ENCODE measurements at places on chromosomes 11 and 22.

- no peak for DNase-seq
Measured at GRCh38 chr11:48169717-48170116, 46.9 kb upstream of the OR4B1 start.

DNA sequence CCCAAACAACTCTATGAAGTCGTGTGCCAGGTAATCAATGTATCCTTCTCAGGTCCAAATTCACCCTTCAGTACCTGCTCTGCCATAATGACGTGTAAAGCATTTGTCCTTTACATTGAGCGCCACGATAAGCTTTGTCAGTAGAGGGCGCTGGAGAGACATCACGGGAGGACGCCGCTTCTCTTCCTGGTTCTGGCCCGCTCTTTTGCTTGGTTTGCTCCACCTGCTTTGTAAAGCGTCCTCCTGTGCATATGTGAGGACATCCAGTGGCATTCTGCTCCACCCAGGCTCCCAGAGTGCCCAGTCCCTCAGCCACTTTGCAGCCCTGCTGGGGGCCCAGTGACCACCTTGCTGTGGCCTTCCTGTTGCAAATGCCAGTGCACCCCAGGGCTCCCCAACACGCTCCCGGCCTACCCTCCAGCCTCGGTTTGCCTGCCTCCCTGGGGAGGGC lies 61.1 kb downstream of the WT1 start:
- DNase-seq, result no peak

GRCh38 chr11:17452668-17453067 lies 24.0 kb downstream of the ABCC8 start:
- DNase-seq, result no peak

DNA sequence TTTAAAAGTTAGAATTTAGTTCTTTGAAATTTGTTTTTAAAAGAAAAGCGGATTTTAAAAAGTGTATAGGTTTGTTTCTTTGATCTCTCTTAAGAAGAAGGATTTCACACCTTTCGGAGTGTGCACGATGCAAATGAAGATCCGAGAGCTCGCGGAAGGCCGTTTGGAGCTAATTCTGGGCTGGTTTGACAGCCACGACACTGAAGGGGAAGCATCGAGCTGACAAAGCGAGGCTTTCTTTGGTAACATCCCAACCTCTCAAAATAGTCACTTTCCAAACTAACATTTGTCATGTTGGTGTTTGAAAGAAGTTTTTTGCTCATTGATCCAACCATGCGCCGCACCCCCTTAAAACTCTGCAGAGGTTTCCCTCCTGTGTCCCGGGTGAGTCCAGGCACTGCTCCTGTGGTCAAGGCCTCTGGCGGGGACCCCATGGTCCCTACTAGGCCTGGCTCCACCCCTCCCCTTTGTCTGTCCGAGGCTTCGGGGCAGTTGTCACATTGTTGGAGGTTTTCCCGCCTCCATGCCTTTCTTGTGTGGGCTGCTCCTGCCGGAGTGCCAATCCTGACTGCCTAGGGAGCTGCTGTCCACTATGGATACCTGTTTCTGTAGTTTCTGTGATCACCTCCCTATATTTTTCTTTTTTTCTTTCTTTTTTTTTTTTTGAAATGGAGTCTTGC lies 39.7 kb downstream of the MPPED1 start:
- no peak for DNase-seq

- no peak for DNase-seq
Measured at GRCh38 chr22:21939461-21939913, 13.2 kb downstream of the PPM1F start.

DNA sequence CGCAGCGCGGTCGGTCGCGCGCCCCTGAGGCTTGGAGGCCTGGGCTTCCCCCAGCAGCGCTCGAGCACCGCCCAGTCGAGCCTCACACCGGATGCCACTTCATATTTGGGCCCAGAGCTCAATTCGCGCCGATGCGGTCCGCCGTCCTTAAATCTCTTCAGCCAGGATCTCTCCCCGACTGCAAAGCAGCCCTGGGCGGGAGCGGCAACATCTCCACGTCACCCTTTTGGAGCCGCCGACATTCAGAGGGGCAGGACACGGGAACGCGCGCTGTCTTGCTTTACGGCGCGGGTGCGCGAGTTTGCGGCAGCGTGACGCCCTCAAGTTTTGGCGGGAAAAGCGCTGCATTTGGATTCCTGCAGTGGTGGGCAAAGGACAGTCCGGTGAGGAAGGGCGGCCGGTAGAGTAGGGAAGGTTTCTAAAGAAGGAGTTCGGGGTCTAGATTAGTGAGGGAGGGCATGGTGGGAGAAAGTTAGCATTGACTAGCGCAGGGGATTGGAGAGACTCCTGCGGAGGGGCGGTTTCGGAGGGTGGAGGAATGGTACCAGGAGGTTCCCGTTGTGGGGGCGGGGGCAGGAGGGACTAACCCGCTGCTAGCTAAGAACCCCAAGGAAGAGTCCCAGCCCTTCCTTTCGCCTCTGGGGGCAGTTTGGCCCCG lies 796 bp downstream of the CHEK1 start:
- peak; percentile 91 for DNase-seq

GRCh38 chr11:62020661-62021060 lies 53.2 kb upstream of the FTH1 start:
- no peak for DNase-seq

DNA sequence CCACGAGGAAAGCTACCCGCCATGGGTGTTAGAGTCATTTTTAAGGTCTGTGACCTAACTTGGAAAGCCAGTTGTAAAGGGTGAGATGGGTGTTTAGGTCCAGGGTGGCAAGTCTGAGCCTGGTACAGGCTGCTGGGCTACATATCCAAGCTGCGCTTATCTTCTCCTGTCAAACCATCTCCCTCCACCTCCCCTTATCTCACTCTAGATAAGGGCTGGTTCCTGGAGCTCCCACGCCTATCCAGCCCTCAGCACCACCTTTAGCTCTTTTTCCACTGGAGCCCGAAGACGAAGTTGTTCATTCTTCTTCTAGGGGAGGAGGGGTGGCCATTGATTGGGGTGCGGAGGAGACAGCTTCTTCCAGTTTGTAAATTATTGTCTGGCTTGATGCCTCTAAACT lies 48.5 kb downstream of the MICAL2 start:
- no peak for DNase-seq

GRCh38 chr22:23180301-23180892 lies at the start of gene BCR:
TSS of gene BCR (plus strand) at chr22:23180509. CDS start at chr22:23180961, 452 bp downstream.
- DNase-seq, result peak; percentile 3

DNA sequence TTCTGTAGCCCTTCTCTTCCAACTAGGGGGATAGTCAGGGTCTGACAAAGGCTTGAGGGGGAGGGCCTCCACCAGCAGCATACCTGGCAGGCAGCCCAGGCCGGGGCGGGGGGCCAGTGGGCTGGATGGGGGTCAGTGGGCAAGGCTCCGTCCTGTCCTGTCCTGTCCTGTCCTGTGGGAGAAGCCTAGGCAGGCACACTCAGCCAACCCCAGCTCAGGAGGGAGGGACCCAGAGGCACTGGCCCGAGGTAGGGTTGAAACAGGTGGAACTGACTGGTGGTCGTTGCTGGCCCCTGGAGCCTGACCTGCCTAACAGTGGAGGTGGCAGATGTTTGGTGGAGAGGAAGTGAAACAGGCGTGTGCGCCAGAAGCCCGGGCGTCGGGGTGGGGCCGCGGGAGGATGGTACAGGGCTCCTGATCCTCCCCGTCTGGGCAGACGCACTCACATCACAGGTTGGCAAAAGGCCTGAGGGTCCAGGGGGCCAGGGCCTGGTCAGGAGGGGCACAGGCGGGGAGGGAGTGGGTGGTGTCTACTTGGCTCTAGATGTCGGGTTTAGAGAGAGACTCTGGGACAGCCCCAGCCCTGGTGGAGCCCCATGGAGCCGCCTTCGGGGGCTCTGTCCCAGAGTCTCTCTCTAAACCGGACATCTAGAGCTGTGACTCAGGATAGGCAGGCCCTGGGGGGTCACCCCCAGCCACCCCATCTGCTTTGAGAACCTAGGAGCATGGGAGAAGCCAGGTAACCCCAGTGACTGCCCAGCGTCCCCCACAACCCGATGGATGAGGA lies 32.5 kb upstream of the GRAMD4 start:
- peak; percentile 9 for DNase-seq

DNA sequence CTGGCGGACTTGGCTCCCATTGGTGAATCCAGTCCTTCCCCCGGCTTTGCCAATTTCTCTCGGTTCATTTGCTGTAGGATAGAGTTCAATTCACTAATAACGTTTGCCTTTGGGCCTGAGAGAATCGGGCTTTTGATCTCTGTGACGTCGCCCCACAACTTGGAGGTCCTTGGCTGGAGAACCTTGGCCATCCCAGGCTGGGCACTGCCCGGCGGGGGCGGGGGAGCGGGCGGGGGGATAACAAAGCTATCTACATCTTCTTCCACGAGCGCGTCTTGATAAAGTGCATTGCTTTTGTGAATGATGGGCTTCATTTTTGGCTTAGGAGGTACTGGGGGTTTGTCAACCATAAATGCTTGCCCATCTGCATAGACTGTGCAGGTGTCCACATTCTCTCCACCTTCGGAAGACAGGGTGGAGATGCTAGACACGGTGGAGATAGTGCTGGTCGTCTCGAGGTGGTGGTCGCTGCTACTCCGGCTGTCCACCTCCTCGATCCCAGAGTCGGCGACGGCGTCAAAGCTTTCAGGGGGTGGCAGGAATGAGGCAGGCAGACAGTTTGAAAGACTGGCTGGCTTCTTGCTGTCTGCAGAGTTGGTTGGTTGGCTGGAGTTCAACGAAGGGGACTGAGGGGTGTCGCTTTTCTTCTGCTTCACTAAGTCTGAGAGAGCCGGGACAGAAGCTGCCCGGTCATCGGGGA lies 87.1 kb downstream of the CTTN start:
- DNase-seq, result no peak

GRCh38 chr11:79304599-79305212 lies 136.1 kb downstream of the TENM4 start:
- DNase-seq, result no peak

DNA sequence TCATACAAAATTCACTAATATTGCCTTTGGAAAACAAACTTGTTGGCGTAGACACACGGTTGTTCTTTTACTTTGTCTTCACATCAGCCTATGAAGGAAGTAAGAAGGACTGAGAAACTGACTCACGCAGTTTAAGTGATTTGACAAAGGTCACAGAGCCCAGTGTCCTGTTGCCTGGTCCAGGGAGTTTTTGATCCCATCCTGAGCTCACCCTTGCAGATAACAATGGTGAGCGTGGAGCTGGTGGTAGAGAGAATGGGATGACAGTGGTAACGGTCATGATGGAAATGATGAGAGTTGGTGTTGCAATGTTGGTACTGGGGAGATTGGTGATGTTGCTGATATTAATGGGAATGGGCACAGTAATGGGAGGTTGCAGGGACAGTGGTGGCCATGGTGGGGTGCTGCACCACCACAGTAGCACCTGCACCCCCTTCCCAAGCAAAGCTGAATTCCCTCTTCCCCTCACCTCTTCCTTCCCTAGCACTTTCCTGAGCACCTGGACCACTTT lies 22.0 kb downstream of the CREB3L1 start:
- DNase-seq, result no peak

DNA sequence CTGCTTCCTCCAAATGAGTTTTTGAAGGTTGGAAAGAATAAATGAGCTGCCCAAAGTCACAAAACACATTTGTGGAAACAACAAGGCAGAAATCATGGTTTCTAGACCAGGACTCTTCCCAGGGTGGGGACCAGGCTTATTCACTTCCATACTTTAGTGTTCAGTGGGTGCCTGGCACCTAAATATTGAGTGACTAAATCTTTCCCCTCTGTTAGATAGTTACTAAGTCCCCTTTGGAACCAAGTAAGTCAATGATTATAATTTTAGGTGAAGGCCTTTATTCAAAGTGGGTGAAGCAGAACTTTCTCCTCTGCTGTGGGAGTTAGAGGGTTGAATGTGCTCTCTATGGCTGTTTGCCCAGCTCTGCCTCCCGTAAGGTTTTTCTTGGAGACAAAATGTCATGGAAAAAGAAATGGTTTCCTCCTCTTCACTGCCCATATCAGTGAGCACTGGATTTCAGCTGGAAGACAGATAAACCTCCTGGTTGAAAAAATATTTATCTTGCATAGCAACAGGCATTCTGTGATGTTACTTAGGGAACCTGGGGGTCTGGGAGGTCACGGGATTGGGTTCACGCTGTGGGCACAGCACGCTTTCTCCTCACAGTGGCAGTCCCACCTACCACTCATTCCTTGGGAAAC lies 117.8 kb downstream of the CCDC81 start:
- no peak for DNase-seq

DNA sequence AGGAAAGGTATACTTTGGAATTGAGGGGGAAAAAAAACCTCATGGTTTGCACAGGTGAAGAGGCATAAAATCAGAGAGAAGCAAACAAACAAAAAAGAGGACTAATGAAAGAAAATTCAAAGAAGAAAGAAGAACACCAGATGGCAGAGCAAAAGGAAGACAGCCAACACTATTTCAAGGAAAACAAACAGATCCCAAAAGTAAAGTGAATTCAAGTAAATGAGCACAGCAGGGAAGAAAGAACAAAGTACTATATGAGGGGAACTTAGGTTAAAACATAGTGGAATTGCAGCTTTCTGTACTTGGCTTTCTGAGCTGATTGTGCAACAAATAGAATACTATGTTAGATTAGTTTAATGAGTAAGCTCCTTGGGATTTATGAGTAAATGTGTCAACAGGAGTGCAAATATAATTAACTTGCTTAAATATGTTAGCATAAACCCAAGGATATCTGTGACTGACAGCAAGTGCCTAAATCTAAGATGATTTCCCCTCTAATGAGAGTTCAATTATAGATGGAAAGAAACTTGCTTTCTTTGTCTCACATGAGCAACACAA lies 404.6 kb upstream of the CNTN5 start:
- DNase-seq, result no peak

GRCh38 chr22:43643387-43643786 lies 168.7 kb downstream of the EFCAB6 start:
- DNase-seq, result no peak

DNA sequence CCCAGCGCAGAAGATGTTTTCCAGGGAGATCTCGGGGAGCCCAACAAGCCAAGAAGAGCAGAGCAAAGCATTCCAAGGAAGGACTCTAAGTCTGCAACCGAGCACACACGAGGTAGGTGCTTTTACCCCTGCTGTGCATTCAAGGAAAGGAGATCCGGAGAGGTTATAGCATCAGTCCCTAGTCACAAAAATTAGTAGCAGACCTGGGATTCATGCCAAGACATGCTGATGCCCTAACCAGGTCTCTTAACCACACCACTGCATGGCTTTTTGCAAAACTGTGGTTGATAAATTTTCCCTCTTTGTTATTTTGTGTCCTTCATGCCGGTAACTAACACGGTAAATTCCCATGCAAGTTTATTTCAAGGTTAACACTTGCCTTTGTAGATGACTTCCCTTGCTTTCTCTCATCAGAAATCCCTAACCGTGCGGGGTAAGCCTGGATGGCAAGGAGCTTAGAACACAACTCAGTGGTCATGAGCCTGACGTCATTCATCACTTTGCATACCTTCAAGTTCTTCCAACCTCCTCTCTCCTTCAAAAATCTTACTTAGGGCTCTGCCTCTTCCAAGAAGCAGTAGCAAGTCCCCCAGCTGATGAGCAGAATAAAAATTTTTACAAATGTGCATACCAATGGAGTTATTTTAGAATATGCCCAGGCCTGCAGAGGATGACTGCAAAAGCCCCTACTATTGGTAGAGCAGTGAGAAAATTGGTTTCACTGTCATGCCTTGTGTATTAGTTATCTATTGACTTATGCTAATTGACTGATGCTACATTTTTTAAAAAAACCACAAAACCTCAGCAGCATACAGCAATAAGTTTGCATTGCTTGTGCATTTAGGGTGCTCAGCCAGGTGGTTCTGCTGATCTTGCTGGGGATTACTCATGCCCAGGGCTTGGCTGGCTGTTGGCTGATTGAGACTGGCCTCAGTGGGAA lies 465.1 kb downstream of the MN1 start:
- DNase-seq, result no peak
